ENCODE measurements at places on chromosomes 2 and 18. TPM values are rescaled to one million over a fixed set of nuclear protein-coding genes. Genes with fewer than 3 reads are reported as not detected.

GRCh38 chr2:79723830-79724229 lies 211.0 kb downstream of the CTNNA2 start:
- no peak overlapping the region for H3K4me3 ChIP-seq
- H3K36me3 ChIP-seq: no peaks in the 10 kb centered on the region
- H3K27ac ChIP-seq: no peak overlapping the region
- DNase-seq: no peak
- no peaks in the 10 kb centered on the region for H3K4me1 ChIP-seq
- no peaks in the 10 kb centered on the region for H3K27me3 ChIP-seq

Gene KYNU
- total RNA-seq: not detected

GRCh38 chr2:33670392-33670937 lies 71.4 kb upstream of the FAM98A start:
- no peak for DNase-seq
- H3K27ac ChIP-seq: no peak overlapping the region
- H3K4me1 ChIP-seq: no peaks in the 10 kb centered on the region

DNA sequence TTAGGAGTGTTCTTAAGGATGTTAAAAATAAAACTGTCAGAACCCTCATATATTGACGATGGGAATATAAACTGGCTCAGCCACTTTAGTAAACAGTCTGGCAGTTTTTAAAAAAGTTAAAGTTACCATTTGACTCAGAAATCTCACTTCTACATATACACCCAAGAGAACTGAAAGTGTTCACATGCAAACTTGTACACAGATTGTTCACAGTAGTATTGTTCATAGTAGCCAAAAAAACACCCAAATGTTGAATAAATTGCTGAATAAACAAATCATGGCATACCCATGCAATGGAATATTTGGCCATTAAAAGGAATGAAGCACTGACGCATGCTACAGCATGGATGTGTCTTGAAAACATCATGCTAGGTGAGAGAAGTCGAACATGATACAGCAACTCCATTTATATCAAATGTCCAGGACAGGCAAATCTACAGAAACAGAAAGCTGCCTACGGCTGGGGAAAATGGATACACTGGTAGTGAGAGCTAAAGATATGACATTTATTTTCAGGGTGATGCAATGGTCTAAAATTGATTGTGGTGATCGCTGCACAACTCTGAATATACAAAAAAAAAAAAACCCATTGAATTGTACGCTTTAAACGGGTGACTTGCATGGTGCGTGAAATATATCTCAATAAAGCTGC lies 10.1 kb downstream of the RPL31 start:
- H3K27ac ChIP-seq: peak overlapping the region; percentile 11
- DNase-seq: no peak
- H3K4me1 ChIP-seq: peaks cover 24% of the 10 kb centered on the region
- H3K36me3 ChIP-seq: peaks cover 59% of the 10 kb centered on the region

GRCh38 chr2:28011322-28011737 lies 120.8 kb downstream of the BABAM2 start:
- H3K4me3 ChIP-seq: no peak overlapping the region
- H3K27me3 ChIP-seq: no peaks in the 10 kb centered on the region
- no peaks in the 10 kb centered on the region for H3K4me1 ChIP-seq
- no peak for DNase-seq
- peaks cover 3% of the 10 kb centered on the region for H3K36me3 ChIP-seq

Gene LIMS4
- not detected for total RNA-seq

GRCh38 chr18:53567929-53568574 lies 656.4 kb downstream of the MBD2 start:
- no peaks in the 10 kb centered on the region for H3K4me1 ChIP-seq
- H3K4me3 ChIP-seq: no peak overlapping the region
- H3K27me3 ChIP-seq: no peaks in the 10 kb centered on the region
- DNase-seq: peak; percentile 6

GRCh38 chr18:26335156-26335555 lies 108.9 kb downstream of the TAF4B start:
- H3K4me1 ChIP-seq: no peaks in the 10 kb centered on the region
- H3K4me3 ChIP-seq: no peak overlapping the region
- H3K36me3 ChIP-seq: peaks cover 2% of the 10 kb centered on the region

- H3K36me3 ChIP-seq: no peaks in the 10 kb centered on the region
- no peak overlapping the region for H3K27ac ChIP-seq
- DNase-seq: no peak
- H3K27me3 ChIP-seq: peaks cover 3% of the 10 kb centered on the region
These were observed 192.8 kb downstream of the AGPS start for GRCh38 chr2:177585234-177585863.

DNA sequence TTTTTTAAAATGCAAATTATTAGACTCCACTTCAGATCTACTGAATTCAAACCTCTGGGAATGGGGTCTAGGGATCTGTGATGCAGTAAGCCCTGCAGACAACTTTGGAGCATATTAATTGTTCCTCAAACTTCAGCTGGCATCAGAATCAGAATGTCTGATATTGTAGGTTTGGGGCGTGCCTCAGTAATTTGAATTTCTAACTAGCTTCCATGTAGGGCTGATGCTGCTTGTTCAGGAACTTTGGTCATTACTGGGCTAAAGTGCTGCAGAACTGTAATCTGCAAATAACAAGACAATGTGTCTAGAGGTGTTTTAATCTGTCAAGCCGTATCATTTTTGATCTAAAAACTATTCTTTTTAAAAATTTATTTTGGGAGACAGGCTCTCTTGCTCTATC lies 1719.7 kb upstream of the PIK3C3 start:
- H3K4me1 ChIP-seq: no peaks in the 10 kb centered on the region
- H3K27me3 ChIP-seq: no peaks in the 10 kb centered on the region
- no peaks in the 10 kb centered on the region for H3K36me3 ChIP-seq
- no peak overlapping the region for H3K4me3 ChIP-seq

DNA sequence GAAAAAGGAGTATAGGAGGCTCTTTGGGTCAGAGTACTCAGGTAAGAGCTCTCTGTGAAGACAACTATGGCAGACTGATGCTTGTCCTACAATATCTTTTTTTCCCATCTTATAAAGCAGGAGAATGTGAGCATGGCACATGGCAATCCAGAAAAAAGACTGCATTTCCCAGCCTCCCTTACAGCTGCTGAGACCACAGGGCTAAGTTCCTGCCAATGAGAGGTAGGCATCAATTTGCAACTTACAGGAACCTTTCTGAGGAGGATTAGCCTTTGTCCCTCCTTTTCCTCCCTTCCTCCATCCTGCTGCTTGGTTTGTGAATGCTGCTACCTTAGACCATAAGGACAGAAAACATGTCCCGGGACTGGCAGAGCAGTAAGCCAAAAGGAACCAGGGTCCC lies 37.8 kb upstream of the ST8SIA5 start:
- no peak overlapping the region for H3K27ac ChIP-seq
- H3K36me3 ChIP-seq: no peaks in the 10 kb centered on the region
- H3K4me1 ChIP-seq: no peaks in the 10 kb centered on the region
- H3K27me3 ChIP-seq: no peaks in the 10 kb centered on the region

DNA sequence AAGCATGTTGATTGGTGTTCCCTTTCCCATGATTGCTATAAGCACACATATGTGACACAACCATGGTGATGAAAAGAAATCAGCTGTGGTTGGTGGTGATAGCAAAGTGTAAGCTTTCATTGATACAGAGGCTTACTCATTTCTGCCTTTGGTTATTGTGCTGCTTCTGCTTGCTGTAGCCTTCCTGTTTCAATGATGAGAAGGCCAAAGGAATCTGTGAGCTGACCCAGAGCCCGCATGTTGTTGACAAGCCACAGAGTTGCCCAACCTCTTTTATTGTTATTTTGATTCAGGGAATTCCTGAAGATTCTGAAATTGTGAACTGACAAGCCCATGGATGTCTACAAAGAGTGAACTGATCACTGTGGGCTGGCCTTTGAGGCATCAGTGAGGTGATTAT lies 164.4 kb downstream of the TMEFF2 start:
- H3K4me3 ChIP-seq: no peak overlapping the region
- DNase-seq: no peak
- peaks cover 4% of the 10 kb centered on the region for H3K27me3 ChIP-seq
- no peaks in the 10 kb centered on the region for H3K36me3 ChIP-seq
- H3K27ac ChIP-seq: no peak overlapping the region
- no peaks in the 10 kb centered on the region for H3K4me1 ChIP-seq

DNA sequence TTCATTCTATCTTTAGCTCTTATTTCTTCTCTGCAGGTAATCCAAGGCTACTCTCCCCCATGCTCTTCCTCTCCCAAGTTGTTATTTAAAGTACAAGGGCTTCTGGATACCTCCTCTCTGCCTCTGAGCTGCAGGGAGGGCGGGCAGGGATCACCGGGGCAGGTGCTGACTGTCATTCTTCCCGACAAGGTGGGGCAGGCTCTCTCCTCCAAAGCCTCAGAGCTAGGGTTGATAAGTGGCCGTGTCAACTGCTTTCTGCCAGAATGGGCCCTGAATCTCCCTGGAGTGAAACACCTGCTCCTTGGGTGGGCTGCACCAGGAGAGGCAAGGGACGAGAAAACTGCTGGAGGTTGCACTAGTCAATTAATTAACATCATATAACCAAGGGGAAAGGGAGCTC lies 250.3 kb downstream of the SLC4A3 start:
- H3K4me3 ChIP-seq: no peak overlapping the region
- no peak for DNase-seq
- H3K27ac ChIP-seq: no peak overlapping the region
- H3K36me3 ChIP-seq: no peaks in the 10 kb centered on the region

GRCh38 chr2:42809131-42809818 lies 16.9 kb upstream of the HAAO start:
- H3K27me3 ChIP-seq: peaks cover 10% of the 10 kb centered on the region
- peak overlapping the region; percentile 75 for H3K4me3 ChIP-seq
- H3K36me3 ChIP-seq: peaks cover 3% of the 10 kb centered on the region
- no peak for DNase-seq
- H3K27ac ChIP-seq: peak overlapping the region; percentile 92
- peaks cover 25% of the 10 kb centered on the region for H3K4me1 ChIP-seq

Gene SERPINB10
- not detected for total RNA-seq

DNA sequence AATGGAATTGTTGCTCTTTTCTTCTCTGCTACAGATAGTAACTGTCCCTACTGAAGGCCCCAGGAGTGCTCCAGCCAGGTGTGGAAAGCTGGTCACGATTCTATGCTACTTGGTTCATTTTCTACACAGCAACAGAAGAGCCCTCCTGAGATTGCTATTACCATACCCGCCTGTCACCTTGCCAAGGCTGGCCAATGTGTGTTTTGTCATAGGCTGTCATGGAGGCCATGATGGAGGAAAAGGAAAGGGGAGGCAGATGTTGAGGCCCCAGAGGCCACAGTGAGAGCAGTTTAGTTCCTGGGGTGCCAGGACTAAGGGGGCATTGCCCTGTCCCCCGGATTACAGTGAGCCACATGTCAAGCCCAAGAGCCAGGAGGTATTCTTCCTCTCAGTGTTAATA lies 952 bp downstream of the ELMOD3 start:
- no peak for DNase-seq
- H3K4me1 ChIP-seq: peaks cover 46% of the 10 kb centered on the region
- H3K4me3 ChIP-seq: peak overlapping the region; percentile 96
- peaks cover 26% of the 10 kb centered on the region for H3K36me3 ChIP-seq
- peak overlapping the region; percentile 96 for H3K27ac ChIP-seq

DNA sequence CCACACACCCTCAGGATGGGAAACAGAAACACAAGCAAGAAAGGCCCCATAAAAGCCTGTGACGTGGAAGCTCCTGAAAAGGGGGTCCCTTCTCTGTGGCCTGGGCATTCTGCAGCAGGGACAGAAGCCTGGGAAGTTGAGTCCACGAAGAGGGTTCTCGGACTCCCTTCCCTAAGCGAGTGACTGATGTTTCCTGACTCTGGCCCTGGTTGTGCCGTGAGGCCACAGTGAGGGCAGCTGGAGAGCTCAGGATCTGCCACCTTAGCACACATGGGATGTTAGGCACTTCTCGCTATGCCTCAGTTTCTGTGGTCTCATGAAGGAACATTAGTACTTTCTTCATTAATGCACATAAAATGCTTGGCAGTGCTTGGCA lies 87.2 kb upstream of the ZFP36L2 start:
- DNase-seq: no peak
- no peak overlapping the region for H3K27ac ChIP-seq
- no peak overlapping the region for H3K4me3 ChIP-seq

Gene TFCP2L1
- total RNA-seq: 0.02 TPM

GRCh38 chr18:35136248-35136647 lies 95.0 kb downstream of the MAPRE2 start:
- peaks cover 6% of the 10 kb centered on the region for H3K4me1 ChIP-seq
- no peak for DNase-seq
- H3K27me3 ChIP-seq: no peaks in the 10 kb centered on the region
- H3K36me3 ChIP-seq: peaks cover 34% of the 10 kb centered on the region
- no peak overlapping the region for H3K4me3 ChIP-seq
- no peak overlapping the region for H3K27ac ChIP-seq

Gene SCLY
- total RNA-seq: 27.1 TPM

DNA sequence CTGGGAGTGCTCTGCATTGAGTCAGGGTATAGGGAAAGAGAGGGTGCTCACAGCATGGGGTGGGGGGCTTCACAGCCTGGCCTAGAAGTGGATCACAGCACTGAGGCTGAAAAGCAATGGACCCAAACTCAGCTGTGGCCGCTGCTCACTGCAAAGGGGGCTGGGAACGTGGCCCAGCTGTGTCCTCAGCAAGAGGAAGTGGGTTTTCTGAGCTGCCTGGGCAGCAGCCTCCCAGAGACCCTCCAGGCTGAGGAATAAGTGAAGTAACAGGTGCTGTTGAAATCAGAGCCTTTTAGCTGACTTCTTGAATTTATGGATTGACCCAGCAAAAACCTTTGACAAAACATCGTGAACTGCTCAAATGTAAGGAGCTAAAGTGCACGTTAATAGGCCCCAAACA lies 35.2 kb downstream of the PTGR3 start:
- peaks cover 4% of the 10 kb centered on the region for H3K4me1 ChIP-seq
- H3K27me3 ChIP-seq: peaks cover 3% of the 10 kb centered on the region
- H3K4me3 ChIP-seq: no peak overlapping the region
- no peaks in the 10 kb centered on the region for H3K36me3 ChIP-seq
- DNase-seq: no peak

Gene TMEM163
- total RNA-seq: not detected

DNA sequence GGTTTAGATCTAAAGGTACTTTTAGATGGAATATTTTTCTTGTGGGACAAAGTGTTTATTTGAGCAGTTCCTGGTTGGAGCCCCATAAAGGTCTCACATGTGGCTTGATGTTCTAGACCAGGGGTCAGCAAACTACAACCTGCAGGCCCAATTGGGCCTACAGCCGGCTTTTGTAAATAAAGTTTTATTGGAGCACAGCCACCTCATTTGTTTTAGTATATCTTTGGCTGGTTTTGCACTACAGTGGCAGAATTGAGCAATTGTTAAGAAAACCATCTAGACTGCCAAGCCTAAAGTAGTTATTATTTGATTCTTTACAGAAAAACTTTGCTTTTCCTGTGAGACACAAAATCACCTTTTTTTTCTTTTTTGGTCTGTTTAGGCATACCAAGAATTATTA lies 41.6 kb downstream of the NDC80 start:
- peaks cover 77% of the 10 kb centered on the region for H3K36me3 ChIP-seq
- H3K4me3 ChIP-seq: no peak overlapping the region
- no peak for DNase-seq
- H3K27me3 ChIP-seq: no peaks in the 10 kb centered on the region
- H3K4me1 ChIP-seq: peaks cover 13% of the 10 kb centered on the region

Gene KIAA2012
- total RNA-seq: not detected

Gene SDC1
- total RNA-seq: 0.19 TPM

Gene NPAS2
- total RNA-seq: 6.1 TPM

Gene FTCDNL1
- 2.3 TPM for total RNA-seq
